Non-pigmented ciliary epithelial cell (primary cell): ENCODE measurements at places on chromosomes 11 and 22.

DNA sequence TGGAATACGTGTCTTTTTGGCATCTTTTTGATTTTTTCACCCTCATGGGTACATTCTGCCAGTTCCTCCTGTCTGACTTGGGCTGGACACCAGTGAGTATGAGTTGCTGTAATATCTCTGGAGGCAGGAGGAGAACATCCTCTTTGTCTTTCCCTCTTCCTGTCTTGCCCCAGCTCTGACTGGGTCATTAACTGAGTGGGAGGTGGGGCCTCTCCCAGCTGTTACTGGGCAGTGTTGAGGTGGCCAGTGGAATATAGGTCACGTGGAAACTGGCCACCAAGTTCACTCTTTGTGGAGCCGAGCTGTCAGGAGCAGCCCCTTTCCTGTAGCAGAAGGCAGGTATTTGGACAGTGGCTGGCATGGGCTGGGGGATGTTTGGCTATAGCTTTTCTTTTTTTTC is 2.2 kb downstream of the GLB1L2 start:
- DNase-seq, result no peak

DNA sequence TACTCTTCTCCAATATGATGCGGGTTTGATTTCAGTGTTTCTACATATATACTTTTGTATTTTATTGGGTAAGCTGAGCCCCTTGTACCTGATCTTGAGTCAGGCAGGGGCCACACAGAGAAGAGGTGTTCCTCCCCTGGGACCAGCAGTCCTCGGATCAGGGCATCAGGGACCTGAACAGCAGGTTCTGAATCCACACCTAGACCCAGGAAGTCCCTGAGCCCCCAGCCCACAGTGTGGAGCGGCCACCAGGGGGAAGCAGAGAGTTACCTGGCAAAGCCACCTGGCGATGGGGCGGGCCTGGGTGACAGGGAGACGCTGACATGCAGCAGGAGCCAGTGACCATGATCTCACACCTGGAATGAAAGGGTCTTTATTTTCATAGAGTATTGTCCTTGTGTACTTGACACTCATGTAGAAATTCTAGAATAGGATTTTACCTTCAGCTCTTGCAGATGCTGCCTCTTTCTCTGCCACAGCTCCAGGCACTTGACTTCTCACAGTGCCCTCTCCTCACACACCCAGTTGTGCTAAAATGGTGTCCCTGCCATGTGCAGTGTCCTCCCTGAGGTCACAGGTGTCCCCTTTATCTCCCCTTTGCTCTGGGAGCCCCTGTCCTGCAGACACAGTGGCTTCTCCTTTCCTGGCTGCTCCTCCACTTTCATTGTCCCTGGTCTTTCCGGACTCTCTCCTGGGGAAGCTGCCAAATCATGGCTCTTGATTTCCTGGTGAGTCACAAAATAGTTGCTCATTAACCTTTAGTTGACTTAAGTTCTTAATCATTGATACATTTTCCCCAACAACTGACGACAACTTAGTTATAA is 48.5 kb downstream of the GGTLC2 start:
- DNase-seq, result no peak

DNA sequence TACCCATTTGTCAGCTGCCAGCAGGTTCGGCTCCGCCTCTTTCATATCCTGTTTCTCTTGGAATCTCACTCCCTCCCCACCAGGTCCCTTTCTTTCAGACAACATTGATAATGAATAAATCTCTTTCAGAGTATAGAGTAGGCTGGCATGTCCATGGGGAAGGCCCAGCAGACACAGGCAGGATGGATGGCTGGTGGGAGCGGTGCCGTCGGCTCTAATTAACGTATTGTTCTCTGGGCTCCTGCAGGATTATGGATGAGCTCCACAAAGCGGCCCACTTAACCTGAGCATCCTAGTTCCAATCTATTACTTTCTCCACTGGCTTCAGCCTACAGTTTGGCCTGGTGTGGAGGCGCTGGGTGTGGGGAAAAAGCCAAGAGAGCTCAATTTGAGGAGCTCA is 588.0 kb downstream of the BUD13 start:
- no peak for DNase-seq

- no peak for DNase-seq
These were observed 121.2 kb downstream of the ETS1 start for GRCh38 chr11:128465946-128466705.

DNA sequence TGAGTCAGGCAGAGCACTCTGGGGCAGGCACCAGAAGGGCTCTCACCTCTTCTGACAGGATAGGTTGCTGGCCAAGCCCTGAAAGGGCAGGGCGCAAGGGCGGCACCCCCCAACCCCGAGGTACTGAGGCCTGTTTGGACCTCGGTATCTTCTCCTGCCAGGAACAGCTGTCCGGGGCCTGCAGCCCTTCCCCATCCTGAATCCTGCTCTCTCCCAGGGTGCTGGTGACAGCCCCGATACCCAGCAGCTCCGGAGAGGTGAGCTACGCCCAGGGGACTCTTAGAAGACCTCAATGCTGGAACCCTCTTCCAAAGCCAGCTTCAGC is 79.1 kb downstream of the PHF21B start:
- DNase-seq, result no peak

GRCh38 chr11:103904324-103904667 is 132.1 kb upstream of the DDI1 start:
- no peak for DNase-seq

GRCh38 chr11:131154351-131154750 is 216.1 kb upstream of the NTM start:
- DNase-seq, result no peak

DNA sequence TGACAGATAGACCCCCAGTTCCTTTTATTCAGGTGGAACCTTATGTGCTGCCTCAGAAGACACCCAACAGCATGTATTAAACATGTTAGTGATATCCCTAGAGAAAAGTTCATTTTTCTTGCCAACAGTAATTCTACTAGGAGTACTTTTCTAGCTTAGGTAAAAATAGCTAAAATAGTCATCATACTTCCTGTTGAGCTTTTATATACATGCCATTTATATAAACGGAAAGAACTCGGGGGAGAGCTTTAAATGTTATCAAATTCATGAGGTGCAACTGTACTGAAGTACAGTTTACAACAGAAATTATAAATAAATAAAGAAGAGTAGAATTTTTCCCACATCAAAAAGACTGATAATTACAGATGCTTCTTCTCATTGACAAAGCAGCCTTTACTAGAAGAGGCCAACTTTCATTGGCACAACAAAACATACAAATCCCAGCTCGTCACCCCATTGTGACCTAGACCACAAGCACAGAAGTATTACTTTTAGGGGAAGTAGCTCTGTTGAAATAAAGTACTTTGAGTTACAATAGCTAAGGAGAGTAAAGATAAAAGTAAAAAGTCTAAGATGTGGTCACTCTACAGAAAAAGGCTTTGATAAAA is 59.1 kb upstream of the POU2AF2 start:
- no peak for DNase-seq

GRCh38 chr22:44143579-44143978 is 37.1 kb upstream of the PARVG start:
- DNase-seq, result no peak

- no peak for DNase-seq
These were observed 1376.1 kb upstream of the TENM4 start for GRCh38 chr11:80816966-80817365.

GRCh38 chr11:35968386-35969088 is 24.7 kb downstream of the LDLRAD3 start:
- no peak for DNase-seq

DNA sequence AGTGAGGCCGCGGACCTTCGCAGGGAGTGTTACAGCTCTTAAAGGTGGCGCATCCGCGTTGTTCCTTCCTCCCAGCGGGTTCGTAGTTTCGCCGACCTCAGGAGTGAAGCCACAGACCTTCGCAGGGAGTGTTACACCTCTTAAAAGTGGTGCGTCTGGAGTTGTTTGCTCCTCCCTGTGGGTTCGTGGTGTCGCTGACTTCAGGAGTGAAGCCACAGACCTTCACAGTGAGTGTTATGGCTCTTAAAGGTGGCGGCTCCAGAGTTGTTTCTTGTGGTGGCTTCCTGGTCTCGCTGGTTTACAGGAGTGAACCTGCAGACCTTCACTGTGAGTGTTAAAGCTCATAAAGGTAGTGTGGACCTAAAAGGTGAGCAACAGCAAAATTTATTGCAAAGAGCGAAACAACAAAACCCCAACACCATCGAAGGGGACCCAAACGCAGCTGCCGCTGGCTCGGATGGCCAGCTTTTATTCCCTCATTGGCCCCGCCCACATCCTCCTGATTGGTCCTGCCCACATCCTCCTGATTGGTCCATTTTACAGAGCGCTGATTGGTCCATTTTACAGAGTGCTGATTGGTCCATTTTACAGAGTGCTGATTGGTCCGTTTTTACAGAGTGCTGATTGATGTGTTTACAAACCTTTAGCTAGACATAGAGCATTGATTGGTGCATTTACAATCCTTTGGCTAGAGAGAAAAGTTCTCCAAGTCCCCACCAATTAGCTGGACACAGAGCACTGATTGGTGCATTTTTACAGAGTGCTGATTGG is 1.2 kb upstream of the TMEM45B start:
- DNase-seq, result no peak

GRCh38 chr11:119809346-119809745 is 80.3 kb upstream of the NECTIN1 start:
- no peak for DNase-seq

DNA sequence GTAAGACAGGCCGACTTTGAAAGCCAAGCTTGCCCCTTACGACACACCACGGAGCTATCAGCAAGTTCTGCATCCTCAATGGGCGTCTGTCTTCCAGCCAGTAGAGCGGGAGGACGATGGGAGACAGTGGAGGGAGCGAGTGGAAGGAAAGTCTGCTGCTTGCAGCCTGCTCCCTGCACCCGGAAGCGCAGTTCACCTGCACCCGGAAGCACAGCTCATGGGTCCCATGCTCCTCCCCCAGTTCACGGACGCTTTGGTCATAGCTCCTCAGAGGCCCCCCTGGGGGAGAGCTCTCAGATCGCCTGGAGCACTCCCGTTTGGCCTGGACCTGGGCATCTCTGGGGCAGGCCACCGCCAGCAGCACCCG is 51.3 kb downstream of the FBLN1 start:
- no peak for DNase-seq

DNA sequence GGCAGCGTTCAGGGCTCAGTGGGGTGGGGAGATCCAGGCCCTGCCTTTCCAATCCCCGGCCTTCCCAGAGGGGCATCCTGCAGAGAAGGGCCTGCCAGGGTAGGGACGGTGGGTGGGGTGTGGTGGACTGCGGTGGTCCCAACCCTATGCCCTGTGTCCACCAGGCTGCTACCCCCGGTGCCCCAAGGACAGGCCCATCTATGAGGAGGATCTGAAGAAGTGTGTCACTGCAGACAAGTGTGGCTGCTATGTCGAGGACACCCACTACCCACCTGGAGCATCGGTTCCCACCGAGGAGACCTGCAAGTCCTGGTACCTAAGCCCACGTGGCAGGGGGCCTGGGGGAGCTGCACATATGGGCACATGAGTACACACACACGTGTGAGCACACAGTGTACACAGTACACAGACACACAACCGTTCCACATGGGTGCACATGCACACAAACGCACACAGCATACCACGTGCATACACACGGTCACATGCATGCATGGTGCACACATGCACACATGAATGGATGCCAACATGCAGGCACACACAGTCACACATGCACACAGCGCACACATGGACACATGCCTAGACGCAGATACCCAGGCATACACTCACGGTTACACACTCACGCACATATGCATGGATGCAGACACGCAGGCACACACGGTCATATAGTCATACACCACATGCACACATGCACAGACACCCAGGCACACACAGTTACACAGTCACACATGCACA is 16.1 kb downstream of the MUC2 start:
- no peak for DNase-seq

- no peak for DNase-seq
These were observed 70.4 kb upstream of the RASSF10 start for GRCh38 chr11:12938590-12939247.

DNA sequence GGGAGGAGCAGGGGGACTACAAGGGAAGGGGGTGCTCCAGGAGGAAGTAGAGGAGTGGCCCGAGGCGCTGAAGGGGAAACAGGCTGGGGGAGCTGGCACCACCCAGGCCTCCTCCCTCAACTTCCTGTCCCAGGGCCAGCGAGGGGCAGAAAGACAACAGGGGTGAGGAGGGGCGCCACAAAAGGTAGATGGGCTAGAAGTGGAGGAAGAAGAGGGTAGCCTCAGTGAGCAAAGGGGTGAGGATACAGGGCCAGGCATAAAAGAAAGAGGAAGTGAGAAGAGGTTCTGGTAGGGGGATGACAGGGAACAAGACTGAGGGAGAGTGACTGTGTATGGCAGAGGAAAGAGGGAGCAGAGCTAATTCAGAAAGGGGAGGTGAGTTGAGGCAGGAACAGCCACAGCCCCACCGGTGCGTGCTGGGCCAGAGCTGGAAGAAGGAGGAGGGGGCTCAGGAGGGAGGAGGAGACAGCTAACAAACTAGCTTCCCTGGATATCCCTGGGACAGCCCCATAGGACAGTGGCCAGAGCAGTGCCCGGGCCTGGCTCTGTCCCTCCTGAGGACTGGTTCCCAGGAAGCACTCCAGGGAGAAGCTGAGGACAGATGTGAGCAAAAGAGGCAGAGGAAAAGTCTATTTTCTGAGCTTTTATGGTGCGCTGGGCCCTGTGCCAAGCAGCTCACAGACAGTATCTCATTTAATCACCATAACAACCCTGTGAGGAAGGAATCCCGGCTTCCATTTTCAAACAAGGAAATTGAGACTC is 8.5 kb downstream of the DCHS1 start:
- no peak for DNase-seq

DNA sequence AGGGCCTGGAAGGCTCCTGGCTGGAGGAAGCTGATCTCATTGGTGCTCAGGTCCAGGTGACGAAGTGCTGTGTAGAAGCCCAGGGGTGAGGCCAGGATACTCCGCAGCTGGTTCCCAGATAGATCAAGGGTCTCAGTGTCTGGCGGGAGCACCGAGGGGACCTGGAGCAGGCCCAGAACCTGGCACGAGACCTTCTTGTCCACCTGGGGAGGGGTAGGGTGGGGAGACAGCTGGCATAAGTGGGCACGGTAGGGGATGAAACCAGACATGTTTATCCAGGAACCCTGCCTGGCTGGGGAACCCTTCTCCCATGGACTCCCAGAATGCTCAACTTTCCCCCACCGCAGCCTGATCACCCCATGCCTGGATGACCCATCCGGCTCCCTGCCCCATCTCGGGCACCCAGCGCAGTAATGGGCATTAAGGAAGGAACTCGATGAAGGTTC is 9.2 kb downstream of the LRRC32 start:
- DNase-seq, result no peak

GRCh38 chr22:39725351-39726035 is 154.9 kb downstream of the CACNA1I start:
- no peak for DNase-seq

GRCh38 chr22:22691716-22692701 is 47.6 kb downstream of the GGTLC2 start:
- DNase-seq, result no peak
